Activated CD8-positive, alpha-beta memory T cell treated with anti-CD3 and anti-CD28 coated beads for 24 hours (primary cell): ENCODE measurements at places on chromosomes 7 and 10.

DNA sequence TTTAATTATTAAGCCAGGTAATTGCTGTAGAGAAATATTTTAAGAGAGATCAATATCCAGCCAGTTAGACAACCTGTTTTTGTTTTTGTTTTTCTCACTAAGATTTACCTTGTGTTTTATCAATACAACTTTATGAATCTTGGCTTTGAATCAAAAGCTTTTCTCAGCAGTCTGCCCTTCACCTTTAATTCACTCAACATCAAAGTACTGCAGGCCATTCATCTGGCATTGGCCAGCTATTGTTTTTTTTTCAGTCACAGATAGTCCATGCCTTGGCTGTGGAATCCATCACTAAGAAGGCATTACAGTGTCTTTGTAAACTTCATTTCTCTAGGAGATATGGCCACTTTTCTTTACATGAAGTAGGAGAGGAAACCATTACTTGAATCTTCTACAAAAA lies 20.2 kb downstream of the SGCE start:
- DNase-seq: no peak

DNA sequence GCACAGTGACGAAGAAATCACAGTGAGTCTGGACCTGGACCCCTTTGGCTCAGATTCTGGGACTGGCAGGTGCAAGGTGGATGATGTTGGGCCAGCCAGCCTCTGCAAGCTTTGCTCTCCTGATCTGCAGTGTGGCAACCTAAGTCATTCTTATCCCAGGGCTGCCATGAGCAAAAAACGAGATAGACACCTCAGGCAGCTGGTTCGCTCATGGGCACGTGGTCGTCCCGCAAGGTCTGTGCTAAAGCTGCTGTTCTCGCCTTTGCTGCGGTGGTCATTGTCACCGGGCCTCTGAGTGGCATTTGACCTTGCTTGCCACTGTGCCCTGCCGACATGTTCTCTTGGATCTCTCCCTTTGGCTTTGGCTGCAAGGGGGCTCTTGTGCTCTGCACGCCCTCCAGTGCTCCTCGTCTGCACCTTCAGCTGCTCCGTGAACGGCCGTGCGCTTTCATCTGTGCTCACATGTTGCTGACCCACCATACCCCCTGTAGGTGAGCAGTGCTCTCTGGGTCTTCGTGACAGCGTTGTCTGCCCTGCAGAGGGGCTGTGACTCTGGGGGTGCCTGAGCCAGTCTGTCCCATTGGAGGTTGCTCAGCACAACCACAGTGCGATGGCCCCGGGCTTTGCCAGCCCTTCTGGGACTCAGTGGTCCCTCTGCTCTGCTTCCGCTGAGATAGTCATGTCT lies 317.0 kb downstream of the GLRX3 start:
- no peak for DNase-seq

DNA sequence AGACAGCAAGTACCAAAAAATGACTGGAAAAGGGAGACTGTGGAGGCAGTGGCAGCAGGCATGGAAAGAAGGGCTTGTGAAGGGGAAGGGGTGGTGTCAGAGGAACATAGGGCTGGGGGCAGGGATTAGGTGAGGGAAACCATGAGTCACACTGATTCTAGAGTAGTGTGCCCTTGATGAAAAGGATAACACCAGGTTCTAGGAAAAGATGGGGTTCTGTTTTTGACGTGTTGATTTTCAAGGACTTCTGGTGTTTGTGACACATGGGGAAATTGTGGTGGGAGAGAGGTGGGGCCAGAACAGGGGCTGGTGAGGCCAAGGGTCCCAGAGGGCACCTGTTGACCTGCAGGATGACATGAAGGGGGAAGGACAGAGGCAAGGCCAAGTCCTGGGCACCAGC lies 57.1 kb downstream of the FIGNL1 start:
- DNase-seq: no peak

DNA sequence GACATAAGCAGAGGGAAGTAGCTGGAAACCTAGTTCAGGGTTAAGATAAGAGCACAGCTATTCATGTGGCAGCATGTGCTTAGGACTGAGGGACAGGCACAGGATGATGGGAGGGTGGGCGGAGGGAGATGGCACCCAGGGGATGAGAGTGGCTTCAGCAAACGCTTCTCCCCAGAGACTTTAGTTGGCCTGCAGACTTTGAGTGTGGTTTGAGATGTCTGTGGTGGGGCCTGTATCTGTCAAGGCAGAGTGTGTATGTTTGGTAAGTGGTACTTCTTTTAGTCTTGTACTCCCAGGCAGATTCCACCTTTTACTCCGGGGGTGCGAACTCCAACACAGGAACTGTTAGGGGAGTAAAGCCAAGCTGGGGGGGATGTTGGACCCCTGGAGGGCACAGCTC lies 88.9 kb downstream of the WDFY4 start:
- DNase-seq: no peak

GRCh38 chr7:38424750-38425463 lies 151.5 kb upstream of the TARP start:
- no peak for DNase-seq

DNA sequence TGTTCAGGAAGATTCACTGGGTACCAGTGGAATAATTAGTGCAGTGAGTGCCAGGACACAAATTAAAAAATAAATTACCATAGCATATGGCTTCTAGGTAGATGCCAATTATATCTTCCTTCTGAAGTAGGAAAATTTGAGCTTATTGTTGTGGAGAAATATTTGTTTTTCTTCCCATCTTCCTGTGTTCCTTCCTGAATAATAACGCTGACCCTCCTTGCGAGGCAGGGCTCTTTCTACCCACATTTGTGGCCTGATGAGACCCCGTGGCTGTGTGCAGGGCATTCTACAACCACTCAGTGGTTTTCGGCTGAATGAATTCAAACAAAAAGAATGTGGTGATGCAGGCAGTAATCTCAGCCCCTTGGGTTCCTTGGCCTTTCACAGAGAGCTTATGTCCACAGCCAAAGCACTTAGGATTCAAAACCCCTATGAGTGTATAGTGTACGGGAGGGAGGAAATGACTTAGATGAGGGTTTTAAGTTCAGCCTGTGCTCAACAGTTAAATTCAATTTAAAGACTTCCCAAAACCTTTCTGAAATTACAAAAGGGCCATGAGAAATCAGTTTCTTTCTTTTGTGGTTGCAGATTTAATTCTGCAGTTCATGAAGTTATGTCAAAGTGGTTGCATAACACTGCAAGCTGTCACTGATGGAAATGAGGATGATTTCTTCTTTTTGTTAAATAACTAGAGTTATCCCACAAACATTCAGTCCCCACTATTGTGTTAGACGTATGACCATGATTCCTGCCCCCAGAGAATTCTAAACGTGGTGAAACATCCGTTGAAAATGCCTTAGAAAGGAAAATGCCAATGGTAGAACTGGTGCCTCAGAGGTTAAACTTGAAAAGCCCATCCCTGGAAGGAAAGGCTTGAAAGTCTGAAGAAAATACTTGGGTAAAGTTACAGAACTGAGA lies 255.3 kb downstream of the FZD1 start:
- DNase-seq: no peak

- DNase-seq: no peak
Observed at GRCh38 chr7:26675143-26675887, 189.1 kb downstream of the SKAP2 start.

- no peak for DNase-seq
Observed at GRCh38 chr10:97000487-97001182, 168.5 kb downstream of the LCOR start.

DNA sequence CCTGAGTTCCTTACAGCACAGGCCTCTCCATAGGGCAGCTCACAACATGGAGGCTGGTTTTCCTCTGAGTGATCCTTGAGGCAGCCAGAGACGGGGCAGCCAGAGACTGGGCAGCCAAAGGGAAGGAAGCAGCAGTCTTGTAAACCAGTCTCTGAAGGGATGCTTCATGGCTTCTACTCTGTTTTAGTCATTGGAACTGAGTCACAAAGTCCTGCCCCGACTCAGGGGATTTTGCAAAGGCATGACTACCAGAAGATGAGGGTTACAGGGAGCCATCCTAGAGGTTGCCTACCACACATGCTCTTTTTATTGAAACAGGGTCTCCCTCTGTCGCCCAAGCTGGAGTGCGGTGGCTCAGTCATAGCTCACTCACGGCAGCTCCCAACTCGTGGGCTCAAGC lies 44.4 kb upstream of the COMMD3 start:
- no peak for DNase-seq

GRCh38 chr10:114389426-114389825 lies 14.9 kb downstream of the AFAP1L2 start:
- no peak for DNase-seq

DNA sequence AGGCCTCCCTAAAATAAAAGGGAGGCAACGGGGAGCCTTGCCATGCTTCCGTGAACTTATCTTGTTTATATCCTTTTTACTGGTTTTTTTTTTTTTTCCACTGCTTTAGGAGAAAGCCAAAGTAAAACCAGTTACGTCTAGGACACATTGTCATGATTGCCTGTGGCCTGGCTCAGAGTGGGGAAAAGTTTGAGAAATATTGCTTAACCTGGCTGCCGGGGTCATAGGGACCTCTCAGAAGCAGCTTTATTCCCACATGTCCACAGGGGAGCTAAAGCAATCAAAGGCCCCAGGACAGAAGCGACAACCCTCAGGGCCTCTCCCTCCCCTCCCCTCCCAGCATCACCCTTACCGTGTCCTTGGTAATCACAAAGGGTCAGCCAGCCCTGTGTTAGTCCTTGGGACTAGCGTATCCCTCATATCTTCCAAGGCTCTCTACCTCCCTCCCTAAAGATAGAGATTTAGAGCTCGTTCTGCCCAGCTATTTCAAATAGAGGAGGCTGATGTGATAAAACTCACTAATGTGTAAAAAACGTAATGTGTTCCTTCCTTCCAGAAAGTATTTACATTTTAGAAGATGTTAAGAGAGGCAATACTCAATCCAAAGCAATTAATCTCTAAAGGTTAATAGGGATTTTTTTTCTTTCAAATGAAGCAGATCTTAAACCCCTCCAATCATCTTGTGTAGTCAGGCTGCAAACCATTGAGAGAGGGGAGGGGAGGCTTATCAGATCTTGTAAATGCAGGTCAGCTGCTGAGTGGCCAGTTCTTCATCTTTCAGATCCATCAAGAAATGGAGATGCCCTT lies 64.8 kb upstream of the PRKAR2B start:
- DNase-seq: no peak

- no peak for DNase-seq
Observed at GRCh38 chr10:12279281-12279680, 70.1 kb upstream of the CAMK1D start.

DNA sequence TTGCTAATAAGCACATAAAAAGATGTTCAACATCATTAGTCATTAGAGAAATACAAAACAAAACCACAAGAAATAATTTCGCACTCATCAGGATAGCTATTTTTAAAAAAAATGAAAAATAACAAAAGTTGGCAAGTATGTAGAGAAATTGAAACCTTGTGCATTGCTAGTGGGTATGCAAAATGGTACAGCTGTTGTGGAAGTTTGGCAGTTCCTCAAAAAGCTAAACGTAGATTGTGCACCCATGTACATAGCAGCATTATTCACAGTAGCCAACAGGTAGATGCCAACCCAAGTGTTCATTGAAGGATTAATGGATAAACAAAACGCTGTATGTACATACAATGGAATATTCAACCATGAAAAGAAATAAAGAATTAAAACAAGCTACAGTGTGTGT lies 35.3 kb upstream of the STARD3NL start:
- no peak for DNase-seq
